NCI-H345 (cell line): ENCODE measurements at places on chromosomes 1 and 21.

GRCh38 chr1:160076295-160076694 lies 5.0 kb upstream of the KCNJ9 start:
- no peak for DNase-seq

- DNase-seq = no peak
Observed at GRCh38 chr1:183152180-183152579, 33.9 kb upstream of the LAMC2 start.

DNA sequence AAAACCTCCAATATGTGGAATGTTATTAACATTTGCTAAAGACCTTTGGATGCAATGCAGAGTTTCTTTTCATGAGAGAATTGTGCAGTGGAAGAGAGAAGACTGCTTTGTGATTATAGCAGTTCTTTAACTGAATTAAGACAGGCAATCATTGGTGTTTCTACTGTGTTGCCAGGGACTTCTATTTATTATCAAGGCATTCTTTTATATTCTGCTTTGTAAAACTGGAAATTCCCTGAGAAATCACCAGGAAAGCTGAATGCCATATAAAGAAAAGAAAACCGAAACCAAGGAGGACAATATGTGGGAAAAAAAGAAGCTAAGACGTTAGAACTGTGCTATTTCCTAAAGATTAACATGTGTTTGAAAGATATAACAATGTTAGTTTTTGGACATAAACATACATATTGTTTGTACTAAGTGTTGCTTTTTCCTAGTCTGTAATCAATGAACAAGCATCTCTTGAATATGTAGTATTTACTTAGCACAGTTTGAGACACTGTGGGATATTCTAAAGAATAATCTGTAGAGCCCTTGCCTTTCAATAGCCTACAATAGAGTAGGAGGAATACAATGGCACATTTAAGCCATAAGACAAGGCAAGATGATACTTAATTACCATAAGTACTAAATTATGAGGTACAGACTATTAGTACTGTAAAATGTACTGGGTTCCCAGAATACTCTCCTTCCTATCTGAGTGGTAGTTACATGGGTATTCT lies 47.1 kb downstream of the EXTL2 start:
- DNase-seq = no peak

DNA sequence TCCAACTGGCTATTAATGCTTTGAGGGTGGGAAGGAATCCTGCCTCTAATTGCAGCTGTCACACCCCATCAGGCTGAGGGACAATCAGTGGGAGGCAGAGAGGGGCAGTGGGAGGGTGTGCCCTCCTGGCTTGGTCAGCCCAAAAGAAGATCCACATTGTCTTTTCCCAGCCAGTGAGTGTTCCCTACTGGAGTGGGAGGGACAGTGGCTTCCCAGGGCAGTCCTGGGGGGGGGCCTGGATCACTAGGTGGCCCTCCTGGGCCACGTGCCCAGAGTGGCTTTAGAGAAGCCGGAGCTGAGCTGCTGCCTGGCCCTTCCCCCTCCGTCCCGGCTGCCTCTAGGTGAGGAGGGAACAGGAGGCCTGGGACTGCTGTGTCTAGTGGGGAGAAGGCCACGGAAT lies 14.0 kb downstream of the INKA2 start:
- no peak for DNase-seq

- DNase-seq = peak; percentile 21
Observed at GRCh38 chr1:182054698-182055326, 6.7 kb downstream of the ZNF648 start.

DNA sequence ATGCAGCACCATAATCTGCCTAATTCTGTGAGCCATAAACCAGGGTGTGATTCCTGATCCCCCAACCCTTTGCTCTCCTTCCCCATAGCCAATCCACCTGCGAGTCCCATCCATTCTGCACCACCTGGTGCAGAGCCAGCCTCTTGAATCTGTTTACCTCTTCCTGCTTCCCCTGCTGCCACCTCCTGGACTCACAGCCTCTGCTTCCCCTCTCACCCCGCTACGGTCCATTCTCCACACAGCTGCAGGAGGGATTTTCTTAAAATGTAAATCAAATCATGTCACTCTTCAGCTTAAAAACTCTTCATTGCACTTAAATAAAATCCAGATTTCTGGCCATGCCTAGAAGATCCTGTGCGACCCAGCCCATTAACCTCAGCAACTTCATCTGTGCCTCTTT lies 186.7 kb downstream of the FOXD2 start:
- peak; percentile 52 for DNase-seq

DNA sequence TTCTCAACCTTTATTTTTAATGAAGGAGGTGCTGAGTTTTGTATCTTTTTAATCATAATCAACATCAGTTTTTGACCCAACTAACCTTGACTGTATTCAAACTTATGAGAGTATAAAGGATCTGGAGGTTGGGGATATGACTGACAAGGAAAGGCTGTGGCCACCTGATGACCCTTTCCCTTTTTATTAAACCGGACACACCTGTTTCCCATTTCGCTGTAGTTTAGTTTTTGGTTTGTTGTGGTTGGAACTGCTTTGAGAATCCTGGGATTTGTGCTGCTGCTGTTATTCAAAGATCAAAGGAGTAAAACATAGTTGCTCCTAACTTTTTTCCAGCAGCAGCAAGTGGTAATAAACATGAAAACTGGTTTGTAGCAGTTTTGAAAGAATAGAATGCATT lies 12.4 kb downstream of the PRPF38A start:
- no peak for DNase-seq

DNA sequence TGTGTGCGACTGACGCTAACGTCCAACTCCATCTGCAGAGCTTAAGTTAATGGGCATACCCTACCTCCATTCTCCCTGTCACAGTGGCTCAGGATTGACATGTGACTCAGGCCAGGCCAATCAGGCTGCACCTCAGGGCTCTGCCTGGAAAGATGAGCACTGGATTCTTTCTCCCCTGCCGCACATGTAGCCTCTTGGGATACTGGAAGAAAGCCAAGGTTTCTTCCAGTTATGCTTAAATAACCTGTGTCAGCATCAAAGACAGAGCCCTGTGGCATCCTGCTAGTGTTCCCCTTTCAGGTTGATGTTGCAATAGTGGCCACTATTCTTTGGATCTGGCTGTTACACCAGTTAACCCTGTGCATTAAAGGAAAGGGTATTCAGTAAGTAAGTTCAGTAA lies 55.0 kb upstream of the SYT6 start:
- DNase-seq = no peak

GRCh38 chr1:227318016-227318852 lies at the start of gene CDC42BPA:
TSS of gene CDC42BPA (minus strand) at chr1:227318492. CDS start at chr1:227317182, 1,310 bp downstream.
- peak; percentile 86 for DNase-seq

DNA sequence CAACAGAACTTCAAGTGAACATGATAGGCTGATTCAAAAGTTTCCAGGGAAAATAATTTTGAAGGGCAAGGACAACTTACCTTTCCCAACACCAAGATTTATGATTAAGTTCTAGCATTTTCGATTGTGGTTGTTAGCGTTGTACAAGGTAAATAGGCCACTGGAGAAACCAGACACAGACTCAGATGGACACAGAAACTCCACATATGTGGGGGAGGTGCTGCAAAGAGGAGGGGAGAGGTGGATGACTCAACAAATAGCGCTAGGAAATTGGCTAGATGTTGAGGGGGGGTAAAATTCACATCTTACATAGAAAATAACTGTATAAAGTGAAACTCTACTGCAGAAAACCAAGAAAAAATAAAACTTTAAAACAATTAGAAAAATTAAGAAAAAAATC lies 564.4 kb downstream of the MATN1 start:
- DNase-seq = no peak

GRCh38 chr1:12372761-12373160 lies 142.9 kb downstream of the VPS13D start:
- DNase-seq = no peak

GRCh38 chr1:192260076-192260475 lies 56.7 kb upstream of the RGS21 start:
- DNase-seq = no peak

DNA sequence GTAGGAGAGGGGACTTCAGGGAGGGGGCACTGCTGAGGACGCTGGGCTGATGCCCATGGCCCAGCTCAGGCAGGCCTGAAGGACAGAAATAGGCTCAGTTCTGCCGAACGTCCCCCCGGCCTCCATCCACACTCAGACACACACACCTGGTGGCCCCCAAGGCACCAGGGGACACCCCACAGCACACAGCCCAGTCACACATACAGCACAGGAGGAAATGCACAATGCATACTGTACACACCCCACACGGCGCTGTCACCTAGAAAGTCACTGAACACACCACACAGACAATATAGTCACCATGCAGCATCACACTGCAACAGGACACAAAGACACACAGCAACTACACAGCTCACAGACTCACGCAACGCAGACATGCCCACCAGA lies 562 bp downstream of the SYTL1 start:
- DNase-seq = no peak

GRCh38 chr1:167994560-167994959 lies 57.7 kb upstream of the MPC2 start:
- DNase-seq = no peak

DNA sequence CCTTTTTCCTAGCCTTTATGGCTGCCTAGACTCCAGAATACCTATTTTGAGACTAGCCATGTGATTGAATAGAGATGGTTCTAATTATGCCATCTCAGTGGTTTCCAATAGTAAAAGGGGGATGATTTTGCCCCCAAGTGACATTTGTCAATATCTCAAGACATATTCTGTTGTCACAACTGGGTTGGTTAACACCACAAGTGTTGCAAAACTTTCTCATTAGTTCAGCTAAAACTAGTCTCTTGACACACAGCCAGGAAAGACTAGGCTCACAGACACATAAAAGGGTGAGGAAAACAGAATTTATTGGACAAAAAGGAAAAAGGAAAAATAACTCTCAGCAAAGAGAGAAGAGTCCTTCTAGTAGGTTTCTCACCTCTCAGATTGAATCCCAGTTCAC lies 39.9 kb upstream of the GBP5 start:
- DNase-seq = no peak

DNA sequence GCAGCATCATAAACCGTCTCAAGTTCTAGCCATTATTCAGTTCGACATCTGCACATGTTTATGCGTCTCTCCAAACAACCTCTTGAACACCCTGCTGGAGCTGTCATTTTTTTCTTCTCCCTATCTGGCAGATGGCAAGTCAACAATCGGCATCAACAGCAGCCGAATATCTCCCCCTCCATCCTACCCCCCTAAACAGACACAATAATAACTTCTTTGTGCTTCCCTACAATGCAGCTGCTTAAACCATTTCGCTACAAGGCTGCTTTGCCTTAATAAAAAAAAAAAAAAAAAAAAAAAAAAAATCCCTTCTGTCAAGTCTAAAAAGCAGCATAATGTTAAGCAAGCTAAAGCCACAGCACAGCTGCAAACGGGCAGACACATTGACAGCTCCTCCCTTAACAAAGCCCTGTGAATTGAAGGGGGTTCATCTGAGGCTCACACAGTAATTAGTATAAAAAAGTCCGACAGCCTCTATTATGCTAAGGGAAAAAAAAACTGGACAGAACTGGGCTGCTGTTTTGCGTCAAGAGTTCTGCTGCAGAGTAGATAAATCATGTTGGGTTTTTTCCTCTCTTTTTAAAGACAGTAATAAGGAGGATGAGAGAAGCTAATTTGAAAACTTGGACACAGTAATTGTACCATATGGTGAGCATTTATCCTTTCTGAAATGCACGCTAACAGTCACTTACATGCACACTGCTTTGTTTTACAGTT lies 136.4 kb downstream of the AKT3 start:
- peak; percentile 96 for DNase-seq

- DNase-seq = no peak
Observed at GRCh38 chr21:28828981-28829380, 163.7 kb downstream of the LTN1 start.

- DNase-seq = no peak
Observed at GRCh38 chr1:40045182-40045581, 4.7 kb downstream of the CAP1 start.

DNA sequence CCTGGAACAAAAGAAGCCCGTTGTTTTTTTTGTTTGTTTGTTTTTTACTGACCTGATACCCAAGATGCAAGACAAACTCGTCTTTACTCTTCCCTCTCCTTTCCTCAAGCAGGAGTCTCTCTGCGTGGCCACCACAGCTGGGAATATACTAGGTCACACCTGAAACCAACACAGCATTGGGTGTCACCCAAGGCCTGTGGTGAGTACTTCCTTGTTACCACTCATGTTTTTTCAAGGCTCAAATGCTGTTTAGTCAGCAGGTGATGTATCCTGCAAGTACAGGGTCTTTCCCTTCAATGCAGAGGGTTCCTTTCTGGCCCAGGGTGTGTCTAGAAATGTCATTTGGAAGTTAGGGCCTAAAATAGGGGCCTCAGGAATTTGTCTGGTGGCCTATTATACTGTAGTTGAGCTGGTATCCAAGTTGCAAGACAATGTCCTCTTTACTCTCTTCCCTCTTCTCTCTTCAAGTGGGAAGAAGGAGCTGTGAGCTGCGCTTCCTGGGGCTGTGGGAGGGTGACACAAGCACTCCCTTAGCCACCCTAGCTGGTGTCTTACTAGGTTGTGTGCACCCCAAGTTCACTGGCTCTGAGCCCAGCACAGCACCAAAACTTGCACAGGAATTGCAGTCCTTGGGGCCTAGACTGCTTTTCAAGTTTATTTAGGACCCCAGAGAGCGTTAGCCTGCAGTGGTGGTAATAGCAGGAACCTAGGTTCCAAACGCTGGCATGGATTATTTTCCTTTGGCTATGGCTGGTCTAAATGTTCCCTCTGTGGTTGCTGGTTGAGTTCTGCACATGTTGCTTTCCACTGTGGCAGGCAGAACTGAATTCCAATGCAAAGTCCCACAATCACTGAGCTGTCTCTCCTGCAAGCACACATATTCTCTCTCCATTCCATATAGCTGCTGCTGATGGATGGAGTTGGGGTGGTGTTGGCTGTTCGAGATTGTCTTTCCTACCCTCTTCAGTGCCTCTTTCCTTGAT lies 91.4 kb upstream of the LYPLAL1 start:
- DNase-seq = no peak

DNA sequence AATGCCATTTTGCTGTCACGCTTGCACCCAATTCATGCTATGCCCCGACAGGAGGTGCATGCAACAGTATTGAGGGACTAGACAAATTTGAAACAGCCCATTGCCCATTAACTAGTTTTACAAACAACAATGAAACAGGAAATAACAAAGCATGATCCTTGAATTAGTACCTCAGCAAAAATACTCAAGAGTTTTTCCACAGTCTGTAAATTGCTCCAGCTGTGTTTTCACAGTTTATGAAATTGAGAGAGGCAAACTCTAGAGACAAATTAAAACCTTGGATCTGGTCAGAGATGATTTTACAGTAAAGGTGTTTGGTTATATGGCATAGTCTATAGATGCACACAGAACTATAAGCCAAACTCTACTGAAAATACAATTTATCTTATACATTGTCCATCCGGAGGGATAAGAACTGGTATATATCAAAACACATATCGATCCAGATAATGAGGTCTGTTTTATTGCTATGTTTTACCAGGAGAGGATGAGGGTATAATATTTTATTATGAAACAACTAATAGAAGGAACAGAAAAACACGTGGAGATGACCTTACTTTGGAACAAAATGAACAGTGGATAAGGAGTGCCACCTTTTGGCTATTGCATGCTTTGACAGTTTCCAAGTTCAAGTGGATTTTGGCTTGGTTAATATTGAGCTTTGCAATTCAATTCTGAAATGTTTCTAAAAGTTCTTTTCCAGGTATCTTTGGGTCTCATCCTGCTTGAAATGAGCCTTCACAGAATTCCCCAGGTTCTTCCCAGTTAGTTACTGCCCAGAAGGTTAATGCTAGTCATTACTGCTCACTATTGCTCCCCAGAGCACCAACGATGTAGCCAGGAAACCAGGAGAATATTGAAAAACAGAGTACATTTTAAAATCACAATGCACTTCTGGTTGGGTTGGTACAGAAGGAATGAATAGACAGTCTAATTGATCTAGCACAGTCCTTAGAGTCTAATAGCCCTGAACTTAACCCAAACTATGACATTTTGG lies 45.7 kb downstream of the ZC3H11B start:
- DNase-seq = peak; percentile 63
